Thoracic aorta (tissue), 2 donors: ENCODE measurements at places on chromosomes 1 and 21.
A peak's percentile ranks its signal among the peaks of the same experiment; 100 is the strongest.

GRCh38 chr1:81573458-81573857 is 227.3 kb upstream of the ADGRL2 start:
- no peak for DNase-seq

DNA sequence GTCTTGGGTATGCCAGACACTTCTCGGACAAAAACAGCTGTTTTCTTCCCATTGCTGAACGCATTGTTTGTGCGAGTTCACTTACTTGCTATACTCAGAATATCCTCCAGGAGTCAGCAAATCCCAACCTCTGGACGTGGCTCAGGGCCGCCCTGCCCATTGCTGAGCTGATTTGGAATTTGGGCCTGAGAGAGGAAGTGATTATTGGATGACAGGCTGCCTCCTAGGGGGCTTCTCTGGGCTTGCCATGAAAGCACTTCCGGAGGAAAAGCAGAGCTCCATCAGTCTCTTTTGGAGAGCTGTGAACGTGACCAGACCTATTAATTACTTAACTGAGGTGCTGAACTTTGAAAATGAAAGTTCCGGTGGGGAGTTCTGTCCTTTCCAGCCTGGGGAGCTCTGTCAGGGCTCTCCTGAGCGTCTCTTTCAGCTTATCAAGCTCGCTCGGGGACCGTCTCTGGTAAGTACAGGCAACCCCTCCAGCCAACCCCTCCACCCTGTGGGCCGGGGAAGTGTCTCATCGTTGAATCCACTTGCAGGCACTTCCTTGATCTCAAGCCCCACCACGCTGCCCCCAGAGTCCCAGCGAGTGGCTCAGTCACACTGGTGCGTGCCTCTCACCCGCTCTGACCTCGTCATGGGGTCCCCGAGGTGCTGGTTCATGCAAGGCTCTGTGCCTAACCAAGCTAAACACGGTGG is 76.9 kb downstream of the CLIC6 start:
- DNase-seq: peak; percentile 22

DNA sequence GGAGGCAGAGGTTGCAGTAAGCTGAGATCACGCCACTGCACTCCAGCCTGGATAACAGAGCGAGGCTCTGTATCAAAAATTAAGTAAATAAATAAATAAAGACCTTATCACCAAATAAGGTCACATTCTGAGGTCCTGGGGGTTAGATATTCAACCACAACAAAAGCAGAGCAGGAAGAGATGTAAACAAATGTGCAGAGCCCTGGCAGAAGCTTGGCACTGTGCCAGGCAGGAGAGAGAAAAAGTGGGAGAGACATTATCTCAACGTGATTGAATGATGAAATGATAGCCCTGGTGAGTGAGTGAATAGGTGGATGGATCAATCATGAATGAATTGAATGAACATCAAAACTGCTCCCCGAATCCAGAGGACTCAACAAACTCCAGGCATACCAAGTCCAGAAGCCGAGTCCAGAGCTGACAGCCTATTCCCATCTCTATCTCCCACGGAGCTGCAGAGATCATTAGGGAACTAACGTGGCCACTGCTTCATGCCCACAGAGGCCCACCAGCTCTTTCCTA is 150.7 kb downstream of the TOMM20 start:
- DNase-seq: no peak

DNA sequence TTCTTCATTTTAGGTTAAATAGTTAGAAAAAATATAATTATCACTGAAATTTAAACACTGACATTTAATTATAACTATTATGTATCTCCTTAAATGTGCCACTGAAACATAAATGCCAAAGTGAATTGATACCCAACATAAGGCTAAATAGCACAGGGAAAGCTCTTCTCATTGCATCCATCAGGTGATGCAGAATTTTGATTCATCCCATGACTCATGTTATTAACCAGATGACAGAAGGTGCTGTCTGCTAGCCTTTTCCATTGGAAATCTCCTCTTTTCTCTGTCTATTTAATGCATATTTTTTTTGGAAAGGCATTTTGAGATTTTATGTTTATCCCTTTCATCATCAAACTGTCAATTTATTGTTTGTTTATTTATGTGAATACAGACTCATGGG is 136.8 kb downstream of the KCNK2 start:
- no peak for DNase-seq

DNA sequence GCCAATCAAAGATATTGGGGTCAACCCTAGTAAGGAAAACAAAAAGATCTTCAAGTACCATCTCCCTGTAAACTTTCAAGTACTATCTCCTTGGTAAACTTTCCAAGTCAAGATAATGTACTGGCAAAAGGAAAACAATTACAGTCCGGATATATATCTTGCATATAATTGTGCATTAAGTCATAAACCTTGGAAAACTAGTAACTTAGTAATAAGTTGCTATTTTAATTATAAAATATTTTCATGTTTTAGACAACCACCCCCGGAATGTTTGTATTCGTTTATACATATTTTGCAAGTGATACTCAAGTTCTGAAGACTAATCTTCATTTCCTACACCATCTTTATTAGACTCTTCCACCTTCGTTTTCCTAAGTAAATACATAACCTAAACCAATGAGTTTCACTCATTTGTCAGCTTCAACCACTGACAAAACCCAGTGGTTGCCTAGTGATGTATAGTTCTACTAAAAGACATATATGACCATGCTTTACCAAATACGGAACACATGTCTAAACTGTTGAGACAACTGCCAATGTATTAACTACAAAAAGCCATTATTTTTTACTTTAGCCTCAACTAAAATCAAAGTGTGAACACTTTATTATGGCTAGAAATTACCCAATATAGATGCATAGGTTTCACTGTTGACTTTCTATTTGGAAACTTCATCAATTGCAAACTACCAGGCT is 1.7 kb downstream of the AKT3 start:
- DNase-seq: no peak

DNA sequence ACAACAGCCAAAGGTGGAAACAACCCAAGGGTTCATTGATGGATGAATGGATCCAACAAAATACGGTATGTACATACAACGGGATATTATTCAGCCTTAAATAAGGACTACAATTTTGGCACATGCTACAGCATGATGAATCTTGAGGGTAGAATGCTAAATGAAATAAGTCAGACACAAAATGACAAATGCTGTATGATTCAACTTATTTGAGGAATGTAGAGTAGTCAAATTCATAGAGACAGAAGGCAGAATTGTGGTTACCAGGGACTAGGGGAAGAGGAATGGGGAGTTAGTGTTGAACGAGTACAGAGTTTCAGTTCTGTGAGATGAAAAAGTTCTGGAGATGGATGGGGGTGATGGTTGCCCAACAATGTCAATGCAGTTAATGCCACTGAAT is 118.0 kb upstream of the PAXBP1 start:
- no peak for DNase-seq

GRCh38 chr1:217687511-217687910 is 56.4 kb downstream of the SPATA17 start:
- DNase-seq: no peak

DNA sequence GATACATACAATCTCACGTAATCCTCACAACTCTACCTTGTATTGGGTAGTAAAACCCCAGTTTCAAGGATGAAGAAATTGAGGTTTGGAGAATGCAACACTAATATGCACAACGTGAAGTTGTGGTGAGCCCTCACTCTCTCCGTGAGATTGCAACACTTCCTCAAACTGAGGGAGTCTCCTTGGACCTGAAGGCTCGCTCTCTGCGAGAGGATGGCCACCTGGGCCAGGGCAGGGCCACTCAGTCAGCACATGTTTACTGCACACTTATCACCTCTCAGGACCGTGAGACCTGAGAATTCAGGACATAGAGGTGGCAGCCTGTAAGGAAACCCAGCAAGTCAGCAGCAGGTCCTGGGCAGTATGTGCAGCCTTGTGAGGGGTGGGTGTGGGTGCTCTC is 8.7 kb downstream of the SH3BP5L start:
- DNase-seq: no peak

DNA sequence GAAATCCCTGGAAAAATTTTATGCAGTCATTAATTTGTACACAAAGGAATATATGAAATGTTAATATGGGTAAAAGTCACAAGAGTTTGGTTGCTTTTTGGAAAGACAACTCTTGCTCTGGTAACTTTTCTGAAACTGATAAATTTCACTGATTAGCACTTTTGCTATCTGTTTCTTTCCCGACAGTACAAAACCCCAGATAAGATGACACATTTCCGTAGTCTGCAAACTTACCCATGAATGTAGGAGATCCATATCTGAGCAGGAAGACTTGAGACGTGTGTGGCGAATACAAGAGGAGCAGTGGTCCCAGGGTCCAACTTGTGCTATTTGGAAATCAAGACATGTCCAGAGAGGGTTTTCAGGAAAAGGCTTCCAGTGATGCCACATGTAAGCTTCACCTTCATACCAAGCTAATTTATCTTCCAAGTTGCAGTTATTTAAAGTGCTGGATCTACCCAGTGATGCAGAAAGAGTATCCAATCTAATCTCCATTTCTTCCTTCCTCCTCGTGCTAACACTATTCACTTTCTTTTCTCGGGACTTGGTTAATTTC is 35.9 kb upstream of the SAMSN1 start:
- DNase-seq: no peak

- DNase-seq: no peak
Observed at GRCh38 chr21:35427320-35428000, 378.4 kb upstream of the RUNX1 start.

GRCh38 chr1:18805925-18806849 is 53.3 kb downstream of the TAS1R2 start:
- DNase-seq: no peak

- no peak for DNase-seq
Observed at GRCh38 chr21:34100790-34101189, 27.4 kb downstream of the MRPS6 start.

GRCh38 chr1:166302989-166303758 is 136.4 kb upstream of the FAM78B start:
- DNase-seq: no peak

DNA sequence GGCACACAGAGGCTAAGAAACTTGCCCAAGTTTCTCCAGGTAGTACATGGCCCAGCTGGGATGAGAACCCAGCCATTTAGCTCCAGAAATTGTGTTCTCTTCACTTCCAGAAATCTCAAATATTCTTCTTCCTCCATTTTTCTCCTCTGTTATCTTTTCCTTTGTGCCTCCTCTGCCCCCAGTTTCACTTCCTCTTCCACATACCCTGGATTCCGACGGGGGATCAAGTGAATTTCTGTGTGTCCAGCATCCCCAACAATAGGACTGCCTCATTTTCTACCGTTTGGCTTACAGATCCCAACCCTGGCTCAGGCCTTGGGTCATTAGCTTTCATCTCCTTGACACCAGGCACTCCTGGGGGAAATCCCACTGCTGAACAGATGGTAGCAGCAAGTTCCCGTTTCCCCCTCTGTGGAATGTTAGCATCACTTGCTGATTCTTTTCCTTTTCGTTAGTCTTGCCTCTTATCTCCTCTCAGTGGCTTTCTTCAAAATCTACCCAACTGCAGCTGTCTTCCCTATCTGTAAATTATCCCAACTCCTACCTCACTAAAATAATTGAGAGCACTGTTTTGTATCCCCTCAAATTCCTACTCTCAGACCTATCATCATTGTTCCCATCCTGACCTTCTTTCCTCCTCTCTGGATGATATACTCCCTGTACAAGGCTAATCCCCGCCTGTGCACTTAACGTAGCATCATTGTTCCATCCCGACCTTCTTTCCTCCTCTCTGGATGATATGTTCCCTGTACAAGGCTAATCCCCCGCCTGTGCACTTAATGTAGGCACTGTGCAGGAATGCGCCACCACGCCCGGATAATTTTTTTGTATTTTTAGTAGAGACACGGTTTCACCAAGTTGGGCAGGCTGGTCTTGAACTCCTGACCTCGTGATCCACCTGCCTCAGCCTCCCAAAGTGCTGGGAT is 36.5 kb downstream of the SCCPDH start:
- no peak for DNase-seq

GRCh38 chr21:30306884-30307283 is 13.2 kb downstream of the KRTAP26-1 start:
- no peak for DNase-seq

GRCh38 chr1:184801503-184801902 is 46.8 kb upstream of the EDEM3 start:
- no peak for DNase-seq

DNA sequence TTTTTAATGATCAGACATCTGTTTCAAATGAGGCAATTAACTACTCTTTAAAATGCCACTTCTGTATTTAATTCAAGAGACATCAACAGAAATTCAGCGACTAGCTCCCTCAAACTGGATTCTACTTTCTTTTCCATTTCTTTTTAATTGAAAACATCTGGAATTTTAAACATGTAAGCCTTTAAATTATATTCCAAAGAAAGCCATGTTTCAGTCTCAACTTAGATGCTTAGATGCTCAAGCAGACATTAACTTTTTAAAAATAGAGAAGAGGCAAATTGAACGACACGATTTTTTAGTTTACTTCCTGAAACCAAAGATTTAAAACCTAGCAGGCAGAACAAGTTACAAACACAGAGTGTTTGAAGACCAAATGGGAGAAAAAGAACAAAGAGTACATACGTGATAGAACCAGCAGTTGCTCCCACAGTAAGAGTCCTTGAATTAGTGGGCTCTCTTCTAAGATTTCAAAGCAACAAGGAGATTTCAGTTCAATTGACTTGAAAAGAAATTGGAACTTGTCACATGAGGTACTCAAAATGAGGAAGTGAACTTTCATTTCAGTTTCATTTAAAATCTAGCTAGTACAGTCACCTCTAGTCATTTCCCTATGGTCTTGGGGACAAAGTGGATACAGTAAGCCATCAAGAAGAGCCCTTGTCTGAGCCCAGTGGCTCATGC is at the start of gene CTSS:
Gene CTSS, minus strand, starts transcription at position 483 of the 681 bp plus-strand sequence. CDS start 1,015 bp downstream, outside the sequence.
- DNase-seq: no peak

GRCh38 chr1:182478238-182478637 is 28.3 kb downstream of the RGSL1 start:
- no peak for DNase-seq

DNA sequence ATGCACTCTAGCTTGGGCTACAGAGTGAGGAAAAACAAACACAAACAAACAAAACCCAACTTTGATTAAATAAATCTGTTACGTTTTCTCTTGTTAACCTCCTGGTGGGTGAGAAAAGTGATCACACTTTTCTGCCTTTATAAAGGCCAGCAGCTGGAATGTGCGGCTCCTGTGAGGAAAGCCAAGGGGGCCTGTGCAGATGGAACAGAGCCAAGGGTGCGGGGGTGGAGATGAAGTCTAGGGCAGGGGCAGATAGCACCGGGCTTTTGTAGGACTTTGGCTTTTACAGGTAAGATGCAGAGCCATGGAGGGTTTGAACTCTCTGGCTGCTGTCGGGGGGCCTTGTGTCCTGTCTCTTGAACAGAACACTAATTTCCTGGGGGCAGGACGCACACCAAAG is 40.7 kb upstream of the GPR37L1 start:
- no peak for DNase-seq

DNA sequence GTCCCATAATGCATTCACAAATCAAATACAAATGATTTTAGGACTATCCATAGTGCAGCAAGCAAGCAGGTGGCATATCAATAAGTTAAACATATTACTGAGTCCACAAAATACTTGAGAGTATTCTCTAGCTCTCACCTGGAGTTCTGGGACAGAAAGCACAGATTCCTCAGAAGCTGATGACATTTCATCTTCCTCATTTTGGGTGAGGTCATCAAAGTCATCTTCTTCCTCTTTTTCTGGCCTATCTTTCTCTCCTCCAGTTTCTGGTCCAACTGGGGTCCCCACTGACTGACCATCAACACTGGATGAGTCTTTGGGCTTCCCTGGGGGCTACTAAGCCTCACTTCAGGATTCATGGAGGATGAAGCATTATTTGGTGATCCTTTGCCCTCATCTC is 38.9 kb downstream of the YY1AP1 start:
- DNase-seq: no peak
